ENCODE measurements at places on chromosomes 4 and X.

- DNase-seq: no peak
Measured at GRCh38 chr4:153169776-153170175, 34.5 kb upstream of the TRIM2 start.

DNA sequence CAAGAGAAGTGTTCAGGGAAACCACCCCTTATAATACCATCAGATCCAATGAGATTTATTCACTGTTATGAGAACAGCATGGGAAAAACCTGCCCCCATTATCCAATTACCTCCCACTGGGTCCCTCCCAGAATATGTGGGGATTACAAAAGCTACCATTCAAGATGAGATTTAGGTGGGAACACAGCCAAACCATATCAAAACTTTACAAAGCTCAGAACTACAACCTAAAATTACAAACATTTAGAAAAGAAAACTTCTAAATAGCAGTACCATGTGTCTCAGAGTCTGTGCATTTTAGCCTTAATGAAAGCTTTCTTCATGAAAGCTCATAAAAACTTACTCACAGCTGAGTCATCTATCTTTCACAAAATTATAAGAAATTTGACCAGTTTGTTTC is 1442.8 kb upstream of the PCDH7 start:
- no peak for DNase-seq

GRCh38 chr4:2662598-2662997 is 93.5 kb downstream of the TNIP2 start:
- DNase-seq: no peak

GRCh38 chr4:99382745-99383360 is 30.3 kb upstream of the ADH1C start:
- DNase-seq: no peak

GRCh38 chrX:46710927-46711623 is 47.8 kb downstream of the SLC9A7 start:
- DNase-seq: no peak

- no peak for DNase-seq
Measured at GRCh38 chr4:36133658-36134057, 110.7 kb downstream of the ARAP2 start.

DNA sequence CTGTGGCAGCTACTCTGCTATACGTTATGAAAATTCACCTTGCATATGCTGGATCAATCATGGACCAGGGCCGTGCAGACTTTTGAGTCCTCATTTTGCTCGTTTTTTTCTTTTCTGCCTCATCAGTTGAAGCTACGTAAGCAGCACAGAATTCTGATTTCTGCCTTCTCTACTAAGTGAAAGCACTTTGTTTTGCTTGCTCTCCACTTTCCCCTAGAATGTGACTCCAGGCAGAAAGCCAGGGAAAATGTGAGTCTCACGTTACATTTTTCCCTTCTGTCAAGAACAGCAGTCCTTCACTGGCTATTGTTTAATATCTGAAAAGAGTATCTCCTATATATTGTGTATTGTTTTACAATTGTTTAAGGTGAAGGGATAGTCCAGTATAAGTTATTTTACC is 1840.1 kb downstream of the PCDH7 start:
- DNase-seq: no peak

DNA sequence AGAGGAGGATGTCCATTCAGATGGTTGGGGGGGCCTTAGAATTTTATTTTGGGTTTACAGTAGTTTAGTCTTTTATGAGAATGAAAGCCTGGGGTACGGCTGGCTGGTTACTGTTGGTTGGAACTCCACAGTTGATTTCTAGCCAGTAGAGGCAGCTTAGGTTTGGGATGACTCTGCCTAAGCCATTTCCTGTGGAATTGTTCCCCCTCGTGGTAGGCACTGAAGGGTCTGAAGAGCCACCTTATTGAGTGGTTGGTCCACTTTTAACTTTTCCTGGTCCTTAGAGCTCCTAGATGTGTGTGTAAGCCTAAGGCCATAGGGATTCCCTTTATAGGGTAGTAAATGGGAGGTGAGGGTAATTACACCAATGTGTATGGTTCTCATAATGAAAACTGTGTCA is 19.7 kb downstream of the SPIN3 start:
- DNase-seq: no peak

DNA sequence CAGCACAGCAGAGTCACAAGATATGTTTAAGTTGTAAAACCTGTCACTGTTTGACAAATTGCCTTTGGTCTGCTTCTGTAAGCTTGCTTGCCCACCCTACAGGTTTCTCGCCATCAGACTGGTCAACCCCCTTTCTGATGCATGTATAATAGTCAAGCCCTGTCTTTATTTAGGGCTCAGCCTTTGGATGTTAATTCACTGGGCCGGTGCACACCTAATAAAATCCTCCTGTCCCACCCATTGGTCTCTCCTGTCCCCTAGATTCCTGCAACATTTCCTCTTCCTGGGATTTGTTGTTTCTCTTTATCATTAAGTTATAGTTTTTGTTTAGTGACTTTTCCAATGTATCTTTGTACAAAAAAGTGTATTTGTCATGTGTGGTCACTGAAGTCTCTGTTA is 38.2 kb downstream of the GLUD2 start:
- no peak for DNase-seq

DNA sequence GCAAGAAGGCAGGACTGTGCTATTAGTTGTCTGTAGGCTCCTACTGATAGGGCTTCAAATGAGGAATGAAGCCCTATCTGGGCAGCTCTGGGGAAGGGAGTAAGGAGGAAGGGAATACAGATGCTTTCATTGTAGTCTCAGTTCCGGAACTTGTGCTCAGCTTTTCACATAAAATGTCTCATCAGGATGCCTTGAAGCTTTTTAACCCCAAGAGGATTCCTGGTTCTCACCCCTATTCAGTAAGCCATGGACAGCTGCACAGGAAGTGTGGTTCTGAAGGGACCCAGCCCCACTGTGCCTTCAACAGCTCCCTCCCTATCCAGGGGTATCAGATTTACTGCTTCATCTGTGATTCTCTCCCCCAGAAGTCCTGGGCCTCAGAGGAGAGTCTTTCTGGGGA is 5.0 kb downstream of the ARMCX5 start:
- no peak for DNase-seq

DNA sequence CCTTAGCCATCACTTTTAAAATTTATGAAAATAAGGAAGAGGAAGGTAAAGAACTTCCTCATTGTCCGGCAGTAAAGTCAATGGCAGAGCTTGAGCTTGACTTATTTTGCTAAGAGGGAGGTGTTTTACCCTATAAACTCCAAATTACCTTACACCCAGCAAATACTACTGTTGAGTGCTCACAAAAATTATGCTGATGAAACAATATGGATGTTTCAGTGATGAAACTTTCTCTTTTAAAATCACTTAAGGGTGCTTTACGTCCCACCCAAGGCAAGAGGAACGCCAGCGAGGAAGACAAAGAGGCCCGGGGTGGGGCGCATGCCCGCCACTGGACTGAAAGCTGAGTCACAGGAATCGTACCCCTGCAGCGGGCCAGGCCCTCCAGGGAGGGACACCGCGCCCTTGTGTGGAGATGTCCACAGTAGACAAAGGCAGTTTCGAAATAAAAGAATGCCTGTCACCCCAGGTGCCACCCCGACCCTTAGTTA is 560 bp upstream of the TMSB4X start:
- DNase-seq: no peak

DNA sequence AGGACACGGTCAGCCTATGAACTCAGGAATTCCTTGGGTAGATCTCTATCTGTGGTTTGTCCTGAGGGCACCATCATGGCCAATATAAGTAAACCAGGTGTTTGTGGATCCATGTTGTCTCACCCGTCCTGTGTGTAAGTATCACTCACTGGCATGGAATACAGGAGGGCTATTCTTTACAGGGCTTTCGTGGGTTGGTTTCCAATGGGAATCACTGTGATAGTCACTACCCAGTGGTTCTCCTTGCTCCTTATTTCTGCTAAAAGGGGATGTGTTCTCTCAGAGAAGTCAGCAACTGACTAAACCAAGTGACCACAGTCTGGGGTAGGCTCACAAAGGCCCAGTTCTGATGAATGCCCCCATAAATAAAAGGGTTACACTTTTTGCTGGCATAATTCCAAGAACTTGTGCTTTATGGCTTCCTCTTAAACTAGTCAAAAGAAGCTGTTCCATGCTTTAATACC is 236.7 kb upstream of the JADE1 start:
- DNase-seq: no peak

DNA sequence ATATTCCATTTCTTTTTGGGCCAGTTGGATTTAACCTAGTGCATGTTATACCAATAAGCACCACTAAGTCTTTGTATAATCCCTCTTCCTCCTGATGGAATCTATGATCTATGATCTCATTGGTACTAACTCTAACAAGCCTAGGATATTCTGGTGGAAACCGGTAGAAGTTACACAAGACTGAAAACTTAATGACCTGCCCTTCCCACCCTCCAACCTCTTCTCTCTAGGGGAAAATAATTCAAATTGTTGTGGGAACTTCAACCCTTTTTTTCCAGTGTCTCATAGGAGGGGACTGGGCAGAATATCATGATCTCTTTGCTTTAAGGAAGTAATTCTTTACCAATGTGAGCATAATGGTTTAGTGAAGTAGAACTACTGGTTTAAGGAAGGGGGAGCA is 289.5 kb upstream of the BOD1L1 start:
- no peak for DNase-seq

DNA sequence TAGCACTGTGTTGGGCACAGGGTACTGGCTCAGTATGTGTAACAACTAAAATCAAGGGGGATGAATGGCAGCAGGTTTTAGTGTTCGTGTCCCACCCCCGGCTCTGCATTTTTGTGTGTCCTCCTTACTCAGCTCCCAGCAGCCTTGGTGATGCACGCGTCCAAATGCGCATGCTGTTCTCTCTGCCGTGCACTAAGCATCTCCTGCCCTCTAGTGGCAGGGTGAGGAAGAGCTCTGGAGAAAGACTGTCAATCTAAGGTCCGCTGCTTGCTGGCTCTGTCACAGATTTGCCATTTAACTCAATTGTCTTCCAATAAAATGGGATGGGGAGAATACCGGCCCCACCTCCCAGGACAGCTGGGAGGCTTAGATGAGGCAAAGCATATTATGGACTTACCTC is 61.4 kb downstream of the WFS1 start:
- DNase-seq: no peak

- no peak for DNase-seq
Measured at GRCh38 chr4:15893962-15894361, 44.6 kb downstream of the FGFBP1 start.

DNA sequence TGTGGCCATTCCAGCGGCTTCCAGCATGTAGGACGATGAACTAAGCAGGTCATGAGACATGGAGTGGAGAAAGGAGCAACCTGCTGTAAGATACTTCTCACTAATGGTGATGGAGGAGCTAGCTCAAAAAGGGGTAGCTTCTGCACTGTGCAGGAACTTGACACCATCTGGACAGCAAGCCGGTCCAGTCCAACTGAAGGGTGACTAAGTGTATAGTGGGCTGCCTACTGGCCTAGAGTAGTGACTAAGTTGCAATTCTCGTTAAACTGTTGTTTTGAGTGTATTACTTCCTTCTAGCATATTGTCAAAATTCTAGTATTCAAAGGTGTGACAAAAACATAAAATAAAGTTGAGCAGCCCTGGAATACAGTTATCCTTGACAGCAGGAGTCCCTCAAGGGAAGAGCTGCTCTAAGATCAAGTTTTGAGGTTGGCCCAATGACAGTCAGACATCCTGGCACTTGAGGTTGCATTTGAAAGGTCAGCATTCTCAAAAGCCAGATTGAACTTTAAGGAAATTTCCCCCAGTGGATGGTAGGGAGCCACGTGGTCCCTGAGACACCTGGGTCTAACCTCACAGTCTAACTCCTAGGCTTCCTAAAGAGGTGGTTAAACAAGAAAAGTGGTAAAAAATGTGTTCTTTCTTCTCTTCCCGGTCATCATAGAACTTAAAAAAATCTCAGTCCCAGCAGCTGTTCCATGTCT is 8.0 kb downstream of the CETN2 start:
- DNase-seq: no peak

GRCh38 chrX:19063030-19063429 is 59.2 kb downstream of the ADGRG2 start:
- no peak for DNase-seq

- peak; percentile 51 for DNase-seq
Measured at GRCh38 chr4:48033825-48034413, 17.3 kb downstream of the NIPAL1 start.

DNA sequence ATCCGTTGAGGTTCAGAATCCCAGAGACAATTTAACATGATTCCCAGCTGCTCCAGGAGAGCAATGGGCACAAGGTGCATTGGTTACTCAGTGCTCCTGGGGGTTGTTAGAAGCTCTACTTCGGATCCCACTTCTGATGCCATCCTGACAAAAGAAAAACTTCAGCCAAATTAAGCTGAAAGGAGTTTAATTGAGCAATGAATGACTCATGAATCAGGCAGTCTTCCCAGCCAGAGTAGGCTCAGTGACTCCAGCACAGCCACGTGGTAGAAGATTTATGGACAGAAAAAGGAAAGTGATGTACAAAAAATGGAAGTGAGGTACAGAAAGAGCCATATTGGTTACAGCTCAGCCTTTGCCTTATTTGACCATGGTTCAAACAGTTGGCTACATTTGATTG is 95.7 kb downstream of the PWWP3B start:
- DNase-seq: no peak

DNA sequence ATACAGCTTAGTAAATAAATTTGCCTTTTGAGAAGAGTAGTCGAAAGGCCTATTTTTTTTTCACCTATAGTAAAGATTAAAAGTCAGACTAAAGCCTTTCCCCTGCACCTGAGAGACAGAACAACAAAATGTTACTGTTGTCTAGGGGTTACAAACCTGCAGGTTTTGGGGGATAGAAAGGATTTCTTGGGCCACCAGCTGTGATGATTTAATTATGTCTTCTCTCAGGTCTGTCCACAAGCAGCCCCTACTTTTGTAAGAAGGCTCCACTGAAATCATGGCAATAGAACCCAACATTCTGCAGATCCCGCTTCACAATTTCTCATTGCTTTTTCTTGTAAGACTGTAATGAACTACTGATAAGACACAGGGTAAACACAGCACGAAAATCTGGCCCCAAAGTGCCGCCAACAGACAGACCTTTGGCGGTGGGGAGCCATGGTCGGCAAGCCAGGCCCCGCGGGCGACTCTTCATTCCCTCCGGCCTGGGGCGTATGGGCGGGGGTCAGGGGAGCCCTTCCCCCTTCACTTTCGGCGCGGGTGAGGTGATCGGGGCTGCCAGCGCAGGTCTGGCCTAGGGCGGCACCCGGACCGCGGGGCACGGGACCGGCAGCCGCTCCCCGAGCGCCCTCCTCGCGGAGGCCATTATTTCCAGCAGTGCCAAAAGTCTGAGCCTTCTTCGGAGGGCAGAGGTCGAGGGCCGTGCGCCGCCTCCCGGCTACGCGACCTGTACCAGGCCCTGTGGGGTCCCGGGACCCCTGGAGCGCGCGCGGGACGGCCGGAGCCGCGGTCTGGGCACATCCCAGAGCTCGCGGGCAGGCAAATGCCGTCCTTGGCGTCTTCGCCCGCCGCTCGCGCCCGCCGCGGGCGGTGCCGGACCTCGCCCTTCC is 812 bp upstream of the KDM6A start:
- DNase-seq: no peak

- DNase-seq: no peak
Measured at GRCh38 chr4:107806196-107806595, 18.5 kb upstream of the SGMS2 start.

- DNase-seq: no peak
Measured at GRCh38 chr4:74408639-74409038, 36.3 kb upstream of the AREG start.
